Fibroblast of skin of scalp (primary cell): ENCODE measurements at places on chromosomes 2 and 18.

GRCh38 chr18:49006641-49007454 lies 56.1 kb upstream of the SMAD7 start:
- peak; percentile 63 for DNase-seq

DNA sequence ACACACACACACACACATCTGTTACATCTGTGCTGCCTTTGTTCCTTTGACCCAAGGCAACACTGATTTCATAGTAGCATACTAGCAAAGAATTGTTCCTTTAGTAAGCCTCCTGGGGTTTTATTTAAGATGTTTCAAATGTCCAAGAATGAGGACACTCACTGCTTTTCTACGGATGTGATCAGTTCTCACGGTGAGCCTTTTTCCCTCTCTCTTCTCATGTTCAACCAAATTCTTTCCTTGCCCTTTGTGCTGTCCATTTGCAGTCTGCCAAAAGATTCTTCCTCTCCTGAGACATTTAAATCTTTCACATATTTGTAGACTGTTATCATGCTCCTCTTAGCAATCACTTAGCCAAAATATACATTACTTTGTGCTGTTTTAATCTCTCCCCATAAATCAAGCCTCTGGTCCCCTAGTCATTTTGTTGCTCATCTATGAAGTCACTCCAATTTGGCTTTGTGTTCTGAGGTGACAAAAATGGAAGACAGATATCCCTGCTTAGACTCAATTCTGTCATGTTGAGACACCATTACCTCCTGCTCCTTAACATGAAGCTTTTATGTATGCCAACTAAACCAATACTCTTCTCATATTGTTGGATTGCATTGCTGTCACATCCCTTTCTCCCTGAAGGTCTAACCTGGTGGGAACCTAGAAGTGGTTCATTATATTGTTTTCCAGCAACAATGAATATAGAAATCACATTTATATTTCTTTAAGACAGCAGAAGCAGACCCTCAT lies 1605.3 kb upstream of the ACVR2A start:
- peak; percentile 98 for DNase-seq

GRCh38 chr18:74949611-74950010 lies 259.3 kb downstream of the PTGR3 start:
- DNase-seq, result no peak

DNA sequence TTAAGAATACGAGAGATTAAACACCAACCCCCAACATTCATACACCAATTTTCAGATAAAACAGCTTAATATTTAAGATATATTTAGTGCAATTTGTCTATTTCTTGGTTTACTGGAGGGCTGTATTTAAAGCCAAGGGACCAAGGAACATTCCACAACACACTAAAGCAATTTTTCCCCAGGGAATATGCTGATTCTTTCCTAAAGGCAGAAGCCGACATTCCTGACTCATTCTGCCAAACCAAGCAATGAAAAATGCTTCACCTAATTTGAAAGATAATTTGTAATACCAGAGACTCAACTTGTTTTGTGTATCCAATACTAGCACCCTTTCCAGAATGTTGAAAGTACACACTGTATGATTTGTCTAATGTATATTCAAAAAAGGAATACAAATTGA lies 1267.6 kb upstream of the PIK3C3 start:
- DNase-seq, result peak; percentile 27

DNA sequence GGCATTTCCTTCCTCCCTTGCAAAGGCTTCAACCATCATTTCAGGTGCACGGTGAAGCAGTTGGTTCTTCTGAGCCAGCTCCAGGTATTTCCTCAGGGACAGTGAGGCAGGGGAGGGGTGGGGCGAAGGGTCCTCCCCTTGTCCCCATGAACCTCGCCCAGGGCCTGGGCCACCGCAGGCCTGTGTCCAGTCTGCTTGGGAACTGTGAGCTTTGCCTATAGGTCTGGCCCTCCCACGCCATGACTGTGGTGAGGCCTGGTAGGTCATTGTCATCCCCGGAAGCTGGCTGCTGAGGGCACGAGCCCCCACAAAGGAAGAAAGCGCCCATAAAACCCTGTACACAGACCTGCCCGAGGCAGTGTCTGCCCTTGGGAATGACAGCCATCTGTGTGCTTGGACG lies 134.3 kb downstream of the ACKR3 start:
- DNase-seq, result no peak

DNA sequence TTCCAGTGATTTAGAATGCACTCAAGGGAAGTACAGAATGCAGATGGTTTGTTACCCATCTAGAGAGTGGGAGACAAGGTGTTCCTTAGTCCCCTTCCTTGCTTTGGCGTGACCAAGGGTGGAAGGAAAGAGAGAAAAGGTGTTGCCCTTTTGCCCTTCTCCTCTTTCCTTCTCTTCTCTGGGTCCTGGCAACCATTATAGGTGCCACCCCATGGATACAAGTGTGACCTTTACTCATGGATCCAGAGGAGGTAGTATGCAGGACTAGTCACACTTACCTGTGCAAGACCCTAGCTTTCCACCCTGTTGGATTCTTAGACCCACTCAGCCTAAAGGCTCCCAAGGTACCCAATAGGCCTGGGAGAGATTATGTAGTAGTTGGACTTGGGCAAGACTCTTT lies 11.6 kb upstream of the RBFA start:
- DNase-seq, result peak; percentile 24

GRCh38 chr18:75111760-75112159 lies 97.2 kb downstream of the PTGR3 start:
- DNase-seq, result no peak

- no peak for DNase-seq
These were observed 1602.1 kb upstream of the TMEFF2 start for GRCh38 chr2:193796847-193797246.

- no peak for DNase-seq
These were observed 224.8 kb downstream of the NUP35 start for GRCh38 chr2:183349091-183349490.

GRCh38 chr18:76980663-76981395 lies 151.8 kb downstream of the MBP start:
- no peak for DNase-seq

DNA sequence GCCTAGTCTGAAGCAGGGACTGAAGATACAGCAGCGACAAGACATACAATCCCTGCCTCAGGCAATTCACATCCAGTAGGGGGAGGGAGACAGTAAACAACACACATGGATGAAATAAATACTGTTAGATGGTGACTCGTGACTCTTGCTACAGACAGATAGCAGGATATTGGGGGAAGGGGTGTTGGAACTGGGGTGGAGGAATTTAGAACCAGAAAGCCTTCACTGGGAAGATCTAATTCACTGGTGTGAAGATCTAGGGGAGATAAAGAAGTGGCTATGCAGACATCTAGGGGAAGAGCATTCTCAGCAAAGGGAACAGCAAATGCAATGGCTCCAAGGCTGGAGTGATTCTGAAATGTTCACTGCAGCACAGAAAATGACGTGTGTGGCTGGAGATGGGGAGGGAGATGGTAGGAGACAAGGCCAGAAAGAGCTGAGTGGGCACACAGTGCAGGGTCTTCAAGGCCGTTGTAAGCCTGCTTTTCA lies 52.6 kb upstream of the TMEM163 start:
- no peak for DNase-seq

DNA sequence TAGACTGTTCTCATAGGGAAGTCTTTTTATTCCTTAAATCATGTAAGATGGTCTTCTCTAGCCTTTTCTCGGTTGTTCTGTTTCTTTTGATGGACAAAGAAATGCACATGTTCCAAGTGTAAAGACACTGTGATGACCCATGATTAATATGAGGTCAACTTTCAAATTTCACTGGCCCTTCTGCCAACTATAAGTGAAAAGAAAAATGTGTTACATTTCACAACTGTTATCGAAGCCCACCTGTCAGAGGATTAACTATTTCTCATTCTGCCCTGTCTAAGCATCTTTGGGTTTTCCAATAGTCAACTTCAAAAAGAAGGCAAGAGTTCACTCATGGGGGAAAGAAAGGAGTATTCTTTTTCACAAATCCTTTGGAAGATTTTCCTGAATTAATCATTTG lies 3.3 kb downstream of the RDH14 start:
- no peak for DNase-seq

DNA sequence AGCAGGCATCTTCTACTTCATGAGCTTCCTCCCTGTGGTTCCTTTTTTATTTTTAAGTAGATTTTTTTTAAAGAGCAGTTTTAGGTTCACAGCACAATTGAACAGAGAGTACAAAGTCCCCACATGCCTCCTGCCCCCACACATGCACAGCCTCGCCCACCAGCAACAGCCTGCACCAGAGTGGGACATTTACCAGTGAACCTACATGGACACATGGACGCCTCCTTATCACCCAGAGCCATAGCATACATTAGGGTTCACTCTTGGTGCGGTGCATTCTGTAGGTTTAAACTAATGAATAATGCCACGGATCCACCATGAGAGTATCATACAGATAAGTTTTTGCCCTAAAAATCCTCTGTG lies 40.9 kb downstream of the HS1BP3 start:
- DNase-seq, result no peak

- DNase-seq, result no peak
These were observed 2.9 kb upstream of the DLX2 start for GRCh38 chr2:172105471-172106107.

DNA sequence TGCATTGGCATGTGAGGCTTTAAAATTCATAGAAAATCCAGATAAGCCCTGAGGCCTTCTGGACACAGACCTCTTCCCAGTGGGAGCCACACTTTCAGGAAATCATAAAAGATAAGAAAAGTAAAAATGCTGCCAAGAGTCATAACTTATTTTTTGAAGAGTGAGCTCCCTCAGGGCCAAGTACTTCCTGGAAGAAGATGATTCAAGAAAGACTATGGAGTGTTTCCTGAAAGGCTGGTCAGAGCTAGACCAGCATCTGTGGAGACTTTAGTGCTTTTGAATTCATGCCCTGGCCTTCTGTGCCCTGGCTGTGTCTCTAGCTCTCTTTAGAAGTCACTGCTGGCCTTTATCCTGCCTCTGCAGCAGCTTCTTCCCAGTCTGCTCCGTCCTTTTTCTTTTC lies 6.4 kb upstream of the XDH start:
- peak; percentile 29 for DNase-seq

DNA sequence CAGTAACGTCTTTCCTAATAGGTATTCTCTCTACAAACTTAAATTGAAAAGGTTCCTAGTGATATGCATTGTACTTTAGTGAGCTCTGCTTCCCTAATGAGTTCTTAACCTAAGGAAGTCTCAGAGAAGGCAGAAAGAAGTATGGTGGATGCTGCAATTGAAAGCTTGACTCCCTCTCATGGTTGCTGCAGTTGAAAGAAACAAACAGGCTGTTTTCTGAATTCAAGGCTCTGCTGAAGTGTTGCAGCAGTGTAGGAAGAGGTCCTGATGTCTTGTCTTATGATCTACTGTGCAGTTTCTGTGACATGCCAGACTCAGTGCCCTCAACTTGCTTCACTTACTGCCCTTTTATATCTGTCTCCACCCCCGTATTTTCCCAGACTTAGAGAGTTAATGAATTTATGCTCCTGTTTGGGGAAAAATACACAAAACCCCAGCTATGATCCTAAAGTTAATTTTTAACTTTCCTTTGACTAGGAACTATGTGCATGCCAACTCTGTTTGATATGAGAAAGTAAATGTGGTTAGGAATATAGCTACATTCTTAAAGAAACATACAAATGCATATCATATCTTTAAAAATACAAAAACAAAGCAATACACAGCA lies 655.3 kb upstream of the FAM98A start:
- DNase-seq, result no peak

DNA sequence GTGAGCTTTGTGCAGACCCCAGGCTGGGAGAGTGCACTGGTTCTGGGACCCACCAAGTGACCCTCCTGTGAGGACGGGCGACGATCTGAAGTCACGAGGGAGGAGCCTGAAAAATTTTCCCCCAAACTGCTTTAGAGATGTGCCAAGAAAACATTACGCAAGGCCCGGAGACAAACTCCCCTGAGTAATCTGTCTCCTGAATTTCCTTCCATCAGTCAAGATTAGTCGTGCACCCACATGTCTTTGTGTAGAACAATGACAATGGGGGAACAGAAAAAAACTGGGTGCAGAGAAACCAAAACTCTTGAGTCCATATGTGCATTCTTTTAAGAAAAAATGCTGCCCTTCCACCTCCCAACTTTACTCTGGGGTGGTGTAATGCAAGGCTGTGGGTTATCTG lies 12.6 kb upstream of the NCK2 start:
- no peak for DNase-seq

DNA sequence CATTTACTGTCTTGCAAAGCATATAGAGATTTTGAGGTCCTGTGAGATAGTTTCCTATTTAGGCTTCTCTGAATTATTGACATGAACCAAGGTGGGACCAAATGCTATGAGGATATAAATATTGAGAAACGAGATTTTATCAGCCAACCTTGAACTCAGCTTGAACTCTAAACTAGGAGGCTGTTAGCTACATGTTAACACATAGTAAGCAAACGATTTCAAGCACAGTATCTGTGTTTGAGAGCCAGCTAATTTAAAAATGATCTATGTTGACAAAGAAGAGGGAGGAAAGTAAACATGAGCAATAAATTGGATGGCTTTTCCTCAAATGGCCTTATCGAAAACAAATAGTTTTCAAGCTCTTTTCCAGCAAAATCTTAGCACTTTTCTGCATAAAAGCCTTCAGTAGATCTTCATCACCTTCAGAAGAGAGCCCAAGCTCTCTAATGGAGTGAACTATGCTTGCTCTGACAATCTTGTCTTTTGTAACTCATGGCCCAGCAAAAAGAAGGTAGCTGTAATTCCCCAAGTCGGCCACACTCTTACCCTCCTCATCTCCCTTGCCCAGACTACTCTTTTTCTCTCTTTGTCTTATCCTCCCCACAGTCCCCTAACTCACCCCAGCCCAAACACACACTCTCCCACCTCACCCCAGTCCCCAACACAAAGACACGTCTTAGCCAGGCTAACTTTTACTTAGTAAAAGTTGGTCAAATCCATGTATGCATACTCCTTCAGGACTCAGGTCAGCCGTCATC lies 14.7 kb downstream of the CD28 start:
- no peak for DNase-seq

GRCh38 chr2:236360496-236360895 lies 96.3 kb upstream of the ASB18 start:
- no peak for DNase-seq

DNA sequence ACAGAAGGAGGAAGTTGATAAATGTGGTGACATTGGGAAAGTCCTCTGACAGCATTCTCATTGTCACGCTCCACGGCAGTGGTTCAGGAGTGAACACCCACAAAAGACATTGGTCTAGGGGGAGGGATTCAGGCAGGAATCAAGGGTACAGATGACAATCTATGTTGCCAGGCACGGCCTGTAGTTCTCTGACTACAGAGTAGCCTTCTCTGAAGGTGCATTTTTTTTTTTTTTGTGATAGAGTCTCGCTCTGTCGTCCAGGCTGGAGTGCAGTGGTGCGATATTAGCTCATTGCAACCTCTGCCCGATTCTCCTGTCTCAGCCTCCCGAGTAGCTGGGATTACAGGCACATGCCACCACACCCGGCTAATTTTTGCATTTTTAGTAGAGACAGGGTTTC lies 7.4 kb upstream of the MOB1A start:
- no peak for DNase-seq

DNA sequence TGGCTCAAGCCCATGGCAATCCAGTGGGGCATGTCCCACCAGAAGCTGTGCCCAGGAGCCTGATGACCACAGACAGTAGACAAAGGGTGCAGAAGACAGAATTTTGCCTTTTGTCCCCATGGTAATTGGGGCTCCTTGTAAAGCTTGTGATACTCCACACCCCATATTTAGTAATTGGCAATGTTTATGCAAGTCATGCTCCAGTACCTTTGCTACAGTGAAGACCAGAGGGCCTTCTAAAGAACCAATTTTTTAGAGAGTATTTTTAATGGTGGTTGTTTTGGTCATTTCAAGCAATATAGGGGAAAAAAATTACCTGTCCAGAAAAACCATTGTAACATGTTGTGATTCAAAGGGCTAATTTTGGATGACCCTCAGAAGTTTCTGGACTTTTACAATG lies 194.8 kb downstream of the ANAPC1 start:
- no peak for DNase-seq
